ENCODE measurements at places on chromosomes 1 and 21.

- no peaks in the 10 kb centered on the region for H3K36me3 ChIP-seq
- peaks cover 11% of the 10 kb centered on the region for H3K4me1 ChIP-seq
- H3K4me3 ChIP-seq: no peak overlapping the region
- no peak overlapping the region for H3K27ac ChIP-seq
- DNase-seq: no peak
- peaks cover 4% of the 10 kb centered on the region for H3K27me3 ChIP-seq
These were observed 215.7 kb downstream of the DSCAM start for GRCh38 chr21:40631211-40631610.

GRCh38 chr1:60052601-60053000 is 21.0 kb downstream of the C1orf87 start:
- H3K27ac ChIP-seq: no peak overlapping the region
- H3K4me1 ChIP-seq: no peaks in the 10 kb centered on the region
- H3K36me3 ChIP-seq: no peaks in the 10 kb centered on the region
- no peak for DNase-seq
- H3K4me3 ChIP-seq: no peak overlapping the region
- peaks cover 4% of the 10 kb centered on the region for H3K27me3 ChIP-seq

DNA sequence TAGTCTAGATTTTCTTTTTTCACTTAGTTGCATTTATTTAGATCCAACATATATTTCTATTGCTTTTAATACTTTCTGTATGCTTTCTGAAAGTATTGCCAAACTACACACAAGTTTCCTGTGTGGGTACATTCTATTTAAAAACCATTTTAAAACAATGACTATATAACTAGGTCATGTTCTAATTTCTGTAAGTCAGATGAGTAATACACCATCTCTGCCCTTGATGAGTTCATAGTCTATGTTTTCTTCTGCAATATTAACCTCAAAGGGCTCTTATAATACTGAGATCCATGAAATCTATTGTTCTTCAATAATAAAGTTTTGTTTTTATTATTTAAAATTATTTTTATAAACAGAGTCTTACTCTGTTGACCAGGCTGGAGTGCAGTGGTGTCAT is 68.3 kb downstream of the RNASEL start:
- H3K27ac ChIP-seq: no peak overlapping the region
- no peaks in the 10 kb centered on the region for H3K4me1 ChIP-seq
- DNase-seq: no peak
- peaks cover 5% of the 10 kb centered on the region for H3K36me3 ChIP-seq
- H3K4me3 ChIP-seq: no peak overlapping the region

GRCh38 chr1:228267962-228268880 is 60.4 kb downstream of the OBSCN start:
- H3K27ac ChIP-seq: no peak overlapping the region
- peaks cover 40% of the 10 kb centered on the region for H3K36me3 ChIP-seq
- H3K4me3 ChIP-seq: no peak overlapping the region
- no peaks in the 10 kb centered on the region for H3K27me3 ChIP-seq
- H3K4me1 ChIP-seq: peaks cover 7% of the 10 kb centered on the region

DNA sequence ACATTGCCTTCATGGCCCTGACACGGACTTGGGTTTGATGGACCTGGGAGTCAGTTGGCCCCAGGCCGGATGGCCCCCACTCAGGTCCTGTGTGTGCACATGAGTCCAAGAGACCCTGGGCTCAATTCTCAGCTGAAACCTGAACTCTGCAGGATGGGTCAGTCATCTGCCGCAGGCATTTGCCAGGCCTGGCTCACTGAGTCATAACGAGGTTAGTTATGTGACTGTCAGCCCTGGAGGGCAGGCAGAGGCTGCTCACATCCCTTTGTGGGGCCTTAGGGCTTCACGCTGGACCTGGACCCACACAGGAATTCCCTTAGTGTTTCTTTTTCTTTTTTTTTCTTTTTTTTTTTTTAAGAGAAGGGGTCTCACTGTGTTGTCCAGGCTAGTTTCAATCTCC is 46.5 kb downstream of the PSMG1 start:
- H3K4me3 ChIP-seq: no peak overlapping the region
- no peak for DNase-seq
- no peak overlapping the region for H3K27ac ChIP-seq
- peaks cover 3% of the 10 kb centered on the region for H3K27me3 ChIP-seq

DNA sequence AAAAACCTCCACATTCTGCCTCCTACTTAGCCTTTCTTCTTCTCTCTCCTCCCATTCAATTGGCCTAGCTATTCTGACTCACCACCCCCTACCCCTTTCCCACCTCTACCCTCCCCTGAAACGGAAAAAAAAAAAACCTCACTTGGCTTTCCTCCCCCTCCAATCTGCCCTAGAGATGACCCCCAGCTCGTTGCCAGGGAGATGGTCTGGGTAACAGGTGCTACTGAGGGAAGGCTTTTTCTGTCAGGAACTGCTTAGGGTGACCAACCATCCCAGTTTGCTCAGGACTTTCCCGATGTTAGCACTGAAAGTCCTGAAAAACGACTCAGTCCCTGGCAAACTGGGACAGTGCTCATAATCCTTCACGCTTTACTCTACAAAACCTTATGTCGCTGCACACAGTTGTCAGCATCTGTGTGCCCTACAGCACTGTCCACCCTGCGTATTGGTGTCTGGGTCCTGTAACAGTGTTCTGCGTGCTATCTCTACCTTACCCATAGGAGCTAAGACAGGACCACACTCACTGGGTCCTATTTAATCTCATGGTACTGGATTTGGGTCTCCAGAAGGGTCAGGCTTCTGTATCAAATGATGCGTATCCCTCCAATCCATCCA is 7.7 kb upstream of the CADM3 start:
- peaks cover 21% of the 10 kb centered on the region for H3K4me1 ChIP-seq
- no peak overlapping the region for H3K4me3 ChIP-seq
- H3K36me3 ChIP-seq: no peaks in the 10 kb centered on the region
- no peak for DNase-seq
- H3K27ac ChIP-seq: no peak overlapping the region
